ENCODE measurements at places on chromosomes 2 and 18. TPM values are rescaled to one million over a fixed set of nuclear protein-coding genes. Genes with fewer than 3 reads are reported as not detected.

The RFX8 gene
- not detected for polyA plus RNA-seq

The HRH4 gene
- polyA plus RNA-seq = 0.95 TPM

The SLC16A14 gene
- polyA plus RNA-seq = 0.14 TPM

The TNFRSF11A gene
- polyA plus RNA-seq = 3.6 TPM

The PNKD gene
- polyA plus RNA-seq = 98.0 TPM

The LAMA1 gene
- polyA plus RNA-seq = not detected

Measured in CD4-positive, CD25-positive, alpha-beta regulatory T cell (primary cell).